ENCODE measurements at places on chromosomes 1 and 21.
A peak's percentile ranks its signal among the peaks of the same experiment; 100 is the strongest.

GRCh38 chr1:200973937-200974657, 49.4 kb downstream of the KIF21B start:
- DNase-seq: no peak

DNA sequence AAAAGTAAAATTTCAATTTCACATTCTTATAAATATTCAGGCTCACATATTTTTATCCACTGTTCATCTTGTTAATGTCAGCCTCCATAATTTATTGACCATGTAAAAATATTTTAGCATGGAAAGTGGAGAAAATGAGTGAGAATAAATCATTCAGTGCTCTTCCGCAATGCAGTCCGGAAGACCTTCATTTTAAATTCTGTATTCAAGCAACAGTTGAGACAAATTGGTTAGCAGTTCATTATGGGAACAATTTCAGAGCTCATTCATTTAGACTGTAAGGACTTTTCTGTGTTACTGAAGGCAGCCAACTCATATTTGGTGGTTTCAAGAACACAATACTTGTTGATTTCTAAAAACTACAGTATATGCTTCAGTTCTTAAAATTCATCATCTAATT, 97.8 kb downstream of the TYW3 start:
- no peak for DNase-seq

GRCh38 chr1:18632783-18633421, 2.3 kb downstream of the PAX7 start:
- no peak for DNase-seq

DNA sequence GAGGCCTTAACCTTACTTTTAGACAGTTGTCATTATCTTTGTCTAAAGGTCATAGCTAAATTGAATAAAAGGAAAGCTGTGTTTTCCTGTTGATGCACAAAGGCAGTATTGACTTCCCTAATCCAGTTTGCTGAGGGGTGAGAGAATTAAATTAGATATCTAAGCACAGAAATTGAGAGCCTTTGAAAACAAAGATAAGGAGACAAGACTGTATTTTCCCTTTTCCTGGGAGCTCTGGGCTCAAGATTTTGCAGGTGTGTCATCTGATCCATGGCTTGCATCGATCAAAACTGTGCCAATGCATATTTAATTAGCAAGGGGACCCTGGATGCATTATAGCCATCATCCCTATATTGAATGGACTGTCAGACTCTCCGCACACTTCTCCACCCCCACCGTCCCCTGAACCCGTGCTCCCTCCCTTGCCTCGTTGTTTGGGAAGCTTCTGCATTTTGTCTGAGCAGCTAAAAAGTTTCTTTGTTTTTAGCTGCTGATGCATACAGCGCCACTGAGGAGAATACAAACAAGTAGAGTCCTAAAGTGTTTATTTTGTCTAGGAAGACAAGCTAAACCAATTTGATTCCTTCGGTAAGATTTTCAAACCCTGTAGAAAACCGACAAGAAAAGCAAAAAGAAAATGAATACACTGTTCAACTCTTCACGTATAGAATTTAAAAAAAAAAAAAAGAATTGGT, 186.3 kb downstream of the NFIA start:
- DNase-seq: no peak

DNA sequence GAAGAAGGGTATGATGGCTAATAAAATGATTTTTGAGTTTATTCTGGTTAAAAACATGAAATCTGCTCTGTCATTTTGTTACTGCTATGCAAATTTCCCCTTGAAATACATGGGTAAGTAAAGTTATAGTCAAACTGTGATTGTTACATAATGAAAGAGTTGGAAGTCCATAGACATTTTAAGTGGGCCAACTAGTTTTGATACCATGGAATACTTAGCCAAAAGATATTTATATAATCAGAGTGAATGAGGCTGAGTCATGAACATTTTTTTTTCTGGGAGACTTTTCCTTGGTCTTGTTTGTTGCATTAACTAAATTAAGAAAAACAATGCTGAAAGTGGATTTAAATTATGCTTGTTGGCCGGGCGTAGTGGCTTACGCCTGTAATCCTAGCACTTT, 58.2 kb upstream of the MPC2 start:
- DNase-seq: no peak

DNA sequence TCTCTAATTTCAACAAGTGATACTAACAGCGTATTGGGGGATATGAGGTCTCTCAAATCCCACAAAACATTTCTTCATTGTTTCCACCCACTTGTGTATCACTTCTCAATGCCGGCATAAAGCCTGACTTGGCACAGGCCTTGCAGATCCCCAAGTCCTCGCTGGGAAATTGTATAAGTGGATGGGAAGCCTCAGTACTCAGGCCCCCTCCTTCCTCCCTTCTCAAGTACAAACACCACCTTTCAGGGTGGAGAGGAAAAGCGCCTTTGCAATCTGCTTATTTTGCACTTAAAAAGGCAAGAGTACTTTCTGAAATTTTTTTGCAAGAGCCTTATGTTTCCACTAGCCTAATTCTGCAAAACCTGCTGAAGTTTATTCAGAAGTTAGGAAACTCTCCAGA, 25.8 kb upstream of the KLHDC8A start:
- no peak for DNase-seq

DNA sequence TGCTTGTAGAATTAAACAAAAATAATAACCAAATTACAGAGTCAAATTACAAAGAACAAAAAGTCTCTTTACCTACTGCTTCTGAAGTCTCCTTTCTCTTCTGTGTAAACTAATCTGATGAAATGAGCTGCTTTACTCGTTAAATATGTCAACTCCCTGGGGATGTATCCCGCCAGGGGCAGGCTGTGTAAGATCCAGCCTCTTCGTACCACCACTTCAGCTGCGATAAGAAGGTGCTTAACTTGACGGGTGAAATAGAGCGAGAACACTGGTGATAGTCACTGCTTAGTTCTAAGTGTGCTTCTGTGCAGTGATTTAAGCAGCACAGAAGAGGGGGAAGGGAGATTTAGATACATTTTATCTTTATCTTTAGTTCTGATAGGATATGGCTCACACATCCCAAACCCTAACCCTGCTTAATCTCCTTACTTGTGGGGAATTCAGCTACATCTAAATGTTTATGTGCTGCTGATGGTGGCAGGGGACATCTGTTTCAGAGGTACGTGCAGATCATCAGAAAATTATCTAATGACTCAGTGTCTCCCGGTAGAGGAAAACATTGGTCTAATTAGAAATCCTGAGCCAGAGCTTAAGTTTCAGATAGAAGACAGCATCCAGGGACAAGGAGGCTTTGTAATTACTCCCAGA, 46.0 kb downstream of the RHOU start:
- no peak for DNase-seq

GRCh38 chr1:114458237-114458777, 52.7 kb downstream of the TRIM33 start:
- no peak for DNase-seq

DNA sequence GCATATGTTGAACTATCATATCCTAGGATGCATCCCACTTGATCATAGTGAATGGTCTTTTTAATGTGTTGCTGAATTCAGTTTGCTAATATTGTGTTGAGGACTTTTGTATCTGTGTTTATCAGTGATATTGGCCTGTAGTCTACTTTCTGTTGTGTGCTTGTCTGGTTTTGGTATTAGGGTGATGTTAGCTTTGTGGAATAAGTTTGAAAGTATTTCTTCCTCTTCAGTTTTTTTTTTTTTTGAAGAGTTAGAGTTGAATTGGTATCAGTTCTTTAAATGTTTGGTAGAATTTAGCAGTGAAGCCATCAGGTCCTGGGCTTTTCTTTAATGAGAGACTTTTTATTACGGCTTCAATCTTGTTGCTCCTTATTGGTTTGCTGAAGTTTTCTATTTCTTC, 162.3 kb downstream of the VAV3 start:
- no peak for DNase-seq

DNA sequence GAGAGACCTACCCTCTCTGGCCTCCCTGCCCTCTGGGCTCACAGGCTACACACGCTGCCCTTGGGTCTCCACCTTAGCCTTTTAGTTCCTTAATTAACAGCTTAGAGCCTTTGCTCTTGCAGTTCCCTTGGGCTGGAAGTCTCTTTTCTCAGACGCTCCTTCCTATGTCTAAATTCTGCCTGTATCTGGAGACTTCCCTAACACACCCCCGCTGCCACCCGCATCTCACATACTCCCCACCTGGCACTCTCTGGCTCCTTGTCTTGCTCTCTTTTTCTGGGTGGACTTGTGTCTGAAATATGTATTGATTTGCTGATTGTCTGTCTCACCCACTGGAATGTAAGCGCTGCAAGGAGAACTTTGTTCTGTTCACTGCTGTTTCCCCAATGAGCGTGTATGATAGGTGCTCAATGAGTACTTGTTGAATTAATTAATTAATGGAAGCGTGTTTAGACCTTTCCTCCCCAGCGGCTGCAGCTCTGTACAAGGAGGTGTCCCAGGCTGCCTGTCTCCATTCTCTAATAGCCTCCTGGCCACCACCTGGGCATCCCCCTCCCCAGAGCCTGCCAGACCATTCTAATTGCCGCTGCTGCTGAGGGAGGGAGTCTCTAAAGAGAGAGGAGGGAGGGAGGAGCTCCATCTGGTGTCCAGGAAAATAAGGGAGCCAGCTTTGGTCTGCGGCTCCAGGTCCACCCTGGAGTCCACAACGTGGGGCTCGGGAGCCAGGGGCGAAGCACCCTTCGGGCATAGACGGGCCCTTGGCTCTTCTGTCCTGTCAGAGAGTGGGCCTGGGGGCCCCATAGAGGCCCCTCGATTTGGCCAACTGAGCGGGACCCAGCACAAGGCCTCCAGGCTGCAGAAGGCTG, 95.4 kb downstream of the RNF220 start:
- DNase-seq: no peak

GRCh38 chr1:55348356-55348755, 133.2 kb upstream of the USP24 start:
- no peak for DNase-seq

GRCh38 chr1:184757891-184758290, 3.2 kb upstream of the EDEM3 start:
- DNase-seq: no peak

- no peak for DNase-seq
Measured at GRCh38 chr1:111571987-111572386, 47.6 kb upstream of the RAP1A start.

GRCh38 chr1:101389547-101389929, 152.7 kb downstream of the S1PR1 start:
- no peak for DNase-seq

DNA sequence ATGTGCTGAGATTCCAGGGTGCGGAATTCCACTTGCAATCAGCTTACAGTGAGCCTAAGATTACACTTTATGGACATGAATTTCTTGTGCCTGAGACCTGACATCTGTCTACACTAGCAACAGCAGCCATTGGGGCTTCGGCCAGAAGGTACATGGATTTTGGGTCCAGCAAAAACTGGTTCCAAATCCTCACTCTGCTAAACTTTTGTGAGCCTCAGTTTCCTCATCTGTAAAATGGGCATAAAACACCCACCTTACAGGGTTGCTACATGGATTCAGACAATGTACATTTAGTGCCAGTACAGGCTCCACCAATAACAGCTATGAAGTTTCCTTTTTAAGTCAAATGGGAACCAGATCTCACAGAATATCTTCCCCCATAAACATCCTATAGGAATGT, 30.8 kb downstream of the RHEX start:
- DNase-seq: no peak

- DNase-seq: no peak
Measured at GRCh38 chr1:236163463-236164153, 21.3 kb downstream of the GPR137B start.

- no peak for DNase-seq
Measured at GRCh38 chr1:153849487-153850185, 73.1 kb downstream of the GATAD2B start.

- no peak for DNase-seq
Measured at GRCh38 chr1:3444736-3445135, 9.7 kb upstream of the ARHGEF16 start.

- DNase-seq: no peak
Measured at GRCh38 chr1:94118471-94118870, 2.5 kb downstream of the ABCA4 start.

DNA sequence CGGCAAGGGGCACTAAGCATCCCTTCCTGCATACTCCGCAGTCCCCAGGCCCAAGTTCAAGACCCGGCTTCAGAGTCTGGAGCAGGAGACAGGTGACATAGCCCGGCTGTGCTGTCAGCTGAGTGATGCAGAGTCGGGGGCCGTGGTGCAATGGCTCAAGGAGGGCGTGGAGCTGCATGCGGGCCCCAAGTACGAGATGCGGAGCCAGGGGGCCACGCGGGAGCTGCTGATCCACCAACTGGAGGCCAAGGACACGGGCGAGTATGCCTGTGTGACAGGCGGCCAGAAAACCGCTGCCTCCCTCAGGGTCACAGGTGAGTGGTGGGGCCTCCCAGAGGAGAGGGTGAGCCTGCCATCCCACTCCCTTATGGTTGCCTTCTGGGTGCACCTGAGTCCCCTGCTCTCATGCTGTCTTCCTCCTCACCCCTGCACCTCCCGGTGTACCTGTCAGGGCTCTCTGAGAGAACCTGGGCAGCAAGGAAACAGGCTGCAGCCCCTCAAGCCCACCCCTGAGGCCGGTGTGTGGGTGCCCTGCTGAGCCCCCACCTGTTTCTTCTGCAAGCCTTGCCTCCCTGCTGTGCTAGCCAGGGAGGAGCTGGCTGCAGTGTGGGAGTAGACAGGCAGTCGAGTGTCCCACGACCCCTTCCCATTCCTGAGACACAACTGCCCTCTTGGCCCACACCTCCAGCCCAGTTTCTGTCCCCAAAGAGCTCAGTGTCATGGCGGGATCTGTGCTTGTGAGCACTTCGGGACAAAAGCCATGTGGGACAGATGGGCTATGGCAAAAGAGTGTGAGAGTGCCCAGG, 99.2 kb downstream of the TRIM11 start:
- DNase-seq: no peak

DNA sequence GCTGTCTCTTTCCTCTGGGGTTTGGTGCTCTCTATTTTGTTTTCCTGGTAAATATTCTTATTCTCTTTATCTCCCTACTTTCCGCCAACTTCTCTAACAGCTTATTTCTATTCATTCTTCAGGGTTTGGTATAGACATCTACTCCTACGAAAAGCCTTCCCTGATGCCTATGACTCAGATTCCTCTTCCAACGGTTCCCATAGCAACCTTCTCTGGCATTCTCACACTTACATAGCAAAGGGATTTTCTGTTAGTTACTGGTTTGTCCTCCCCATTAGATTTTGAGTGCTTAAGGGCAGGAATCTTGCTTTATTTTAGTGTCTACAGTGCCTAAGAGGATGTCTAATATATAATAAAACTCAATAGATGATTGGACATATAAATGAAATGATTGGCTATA, 407.6 kb upstream of the DEPDC1 start:
- no peak for DNase-seq

GRCh38 chr1:169044971-169045370, 61.5 kb upstream of the ATP1B1 start:
- DNase-seq: no peak

- DNase-seq: no peak
Measured at GRCh38 chr1:121443001-121443540, 258.3 kb downstream of the SRGAP2C start.

- DNase-seq: no peak
Measured at GRCh38 chr1:234047123-234047522, 142.6 kb downstream of the SLC35F3 start.

GRCh38 chr1:61183471-61184039, 101.2 kb downstream of the NFIA start:
- peak; percentile 59 for DNase-seq

- DNase-seq: no peak
Measured at GRCh38 chr21:38858026-38858811, 52.5 kb downstream of the ETS2 start.

GRCh38 chr1:162292422-162292849, 84.2 kb downstream of the SPATA46 start:
- no peak for DNase-seq

All from brain pericyte (primary cell).